ENCODE measurements at places on chromosomes 13 and 19.

- no peak for DNase-seq
Measured at GRCh38 chr13:102089177-102089576, 312.7 kb downstream of the FGF14 start.

DNA sequence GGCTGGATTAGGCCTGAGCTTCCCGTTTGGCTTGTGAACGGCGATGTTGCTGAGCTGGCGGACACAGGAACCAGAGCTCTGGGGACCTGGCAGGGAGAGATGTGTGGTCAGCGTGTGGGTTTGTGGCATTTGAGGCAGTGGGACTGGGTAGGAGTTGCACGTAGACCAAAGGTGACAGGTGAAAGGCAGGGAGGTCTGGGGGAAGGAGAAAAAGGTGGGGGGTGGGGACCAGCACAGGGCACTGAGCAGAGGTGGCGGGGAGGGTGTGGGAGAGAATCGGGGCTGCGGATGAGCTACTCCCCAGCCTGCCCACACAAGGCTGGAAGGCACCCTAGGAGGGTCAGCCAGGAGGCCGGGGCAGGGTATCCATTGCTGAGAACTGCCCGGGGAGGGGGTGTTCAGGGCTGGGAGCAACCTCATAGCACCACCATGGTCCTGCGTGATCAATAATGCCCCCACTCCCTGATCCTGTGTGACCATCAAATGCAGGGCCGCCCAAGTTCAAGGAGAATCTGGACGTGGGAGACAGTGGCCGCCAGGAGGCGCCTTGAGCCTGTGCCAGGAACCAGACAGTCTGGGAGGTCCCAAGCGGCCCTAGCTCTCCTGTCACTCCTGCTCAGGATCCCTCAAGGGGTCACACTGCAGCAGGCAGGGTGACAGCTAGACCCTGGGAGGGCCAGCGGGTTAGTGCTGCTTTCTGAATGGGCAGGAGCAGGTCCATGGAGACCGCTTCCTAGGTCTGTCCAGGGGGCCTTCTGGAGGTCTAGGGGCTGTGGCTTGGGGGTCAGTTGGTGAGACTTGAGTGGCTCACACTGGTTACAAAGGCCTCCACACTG lies 12.8 kb upstream of the SELENOW start:
- peak; percentile 49 for DNase-seq

GRCh38 chr19:36256064-36256463 lies 41.2 kb downstream of the ZNF146 start:
- DNase-seq: no peak

DNA sequence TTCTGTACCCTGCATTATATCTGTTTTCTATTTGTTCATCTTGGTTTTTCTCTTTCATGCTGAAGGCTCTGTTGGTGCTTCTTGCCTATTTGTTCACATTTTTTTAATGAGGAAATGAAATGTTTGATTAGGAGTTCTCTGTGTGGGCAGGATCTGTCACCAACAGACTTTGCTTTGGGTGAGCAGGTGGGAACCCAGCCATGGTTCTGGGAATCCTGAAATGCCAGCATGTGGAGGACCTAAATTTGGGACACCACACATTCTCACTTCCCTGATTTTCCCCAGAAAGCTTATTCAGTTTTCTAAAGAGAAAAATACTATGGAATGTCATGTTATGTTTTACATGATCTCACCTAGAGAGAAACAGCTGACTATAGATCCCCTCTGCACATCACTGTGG lies 34.0 kb downstream of the TPT1 start:
- DNase-seq: no peak

DNA sequence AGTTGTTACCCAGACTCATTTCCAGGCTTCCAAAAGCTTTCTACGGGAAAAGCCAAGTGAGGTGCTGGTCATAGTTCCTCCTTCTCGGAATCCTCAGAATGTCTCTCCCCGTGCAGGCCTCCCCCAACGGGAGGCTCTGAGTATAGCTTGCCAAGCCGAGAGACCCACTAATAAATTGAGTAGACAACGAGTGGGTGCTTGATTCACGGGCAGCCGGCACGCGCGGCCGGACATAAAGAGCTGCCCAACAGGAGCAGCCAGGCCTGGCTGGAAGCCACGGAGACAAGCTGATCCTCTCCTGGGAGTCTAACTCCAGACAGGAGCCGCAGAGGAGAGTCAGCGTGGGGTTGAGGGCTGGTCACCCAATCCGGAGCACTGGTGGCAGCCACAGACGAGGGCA lies 43.4 kb upstream of the MEDAG start:
- DNase-seq: no peak

DNA sequence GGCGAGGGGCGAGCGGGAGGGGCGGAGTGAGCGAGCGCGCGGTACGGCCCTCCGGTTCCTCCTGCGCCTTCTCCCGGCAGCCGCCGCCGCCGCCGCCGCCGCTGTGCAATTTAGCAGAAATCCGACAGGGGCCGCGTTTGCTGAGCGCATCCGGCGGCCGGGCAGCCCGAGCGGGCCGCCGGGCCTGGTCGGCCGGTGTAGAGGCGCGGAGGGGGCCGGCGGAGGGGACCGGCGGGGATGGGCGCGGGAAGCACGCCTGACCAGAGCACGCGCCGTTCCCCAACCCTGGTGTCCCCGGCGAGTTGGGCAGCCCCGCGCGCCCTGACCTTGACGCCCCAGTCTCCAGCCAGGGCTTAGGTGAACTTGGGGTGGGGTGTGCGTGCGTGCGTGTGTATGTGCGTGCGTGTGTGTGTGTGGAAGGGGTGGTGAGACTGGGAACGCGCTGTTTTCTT lies 144.5 kb upstream of the ZNF536 start:
- DNase-seq: peak; percentile 50

DNA sequence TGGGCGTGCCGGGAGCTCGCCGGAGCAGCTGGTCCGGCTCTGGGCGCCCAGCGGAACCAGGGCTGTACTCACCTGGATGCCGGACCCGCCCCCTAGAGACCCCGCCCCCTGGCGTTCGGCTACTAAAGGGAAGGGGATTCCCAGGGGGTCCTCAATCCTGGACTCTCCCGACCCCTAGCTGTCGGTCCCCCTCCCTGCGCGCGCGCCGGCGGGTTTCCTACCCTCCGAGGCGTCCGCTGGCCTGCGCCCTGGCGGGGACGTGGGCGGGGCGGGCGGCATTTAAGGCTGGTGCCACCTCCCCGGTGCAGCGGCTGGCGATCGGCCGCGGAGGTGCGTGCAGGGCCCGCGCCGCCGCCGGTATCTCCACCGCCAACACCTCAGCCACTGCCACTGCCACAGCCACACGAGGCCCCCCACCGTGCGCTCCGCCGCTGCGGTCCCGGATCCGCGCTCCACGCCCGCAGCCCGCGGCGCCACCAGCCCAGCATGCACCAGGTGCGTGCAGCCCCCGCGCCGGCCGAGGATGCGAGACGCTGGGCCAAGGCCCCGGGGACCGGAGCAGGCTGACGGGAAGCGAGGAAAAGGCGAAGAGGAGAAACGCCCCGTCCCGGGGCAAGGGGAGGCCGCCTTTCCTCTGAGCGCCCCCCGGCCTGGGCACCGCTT lies at the start of gene ATP12A:
Gene ATP12A, plus strand, starts transcription at position 151 of the 663 bp plus-strand sequence. Its CDS starts 336 bp downstream, at position 487.
- DNase-seq: peak; percentile 50

DNA sequence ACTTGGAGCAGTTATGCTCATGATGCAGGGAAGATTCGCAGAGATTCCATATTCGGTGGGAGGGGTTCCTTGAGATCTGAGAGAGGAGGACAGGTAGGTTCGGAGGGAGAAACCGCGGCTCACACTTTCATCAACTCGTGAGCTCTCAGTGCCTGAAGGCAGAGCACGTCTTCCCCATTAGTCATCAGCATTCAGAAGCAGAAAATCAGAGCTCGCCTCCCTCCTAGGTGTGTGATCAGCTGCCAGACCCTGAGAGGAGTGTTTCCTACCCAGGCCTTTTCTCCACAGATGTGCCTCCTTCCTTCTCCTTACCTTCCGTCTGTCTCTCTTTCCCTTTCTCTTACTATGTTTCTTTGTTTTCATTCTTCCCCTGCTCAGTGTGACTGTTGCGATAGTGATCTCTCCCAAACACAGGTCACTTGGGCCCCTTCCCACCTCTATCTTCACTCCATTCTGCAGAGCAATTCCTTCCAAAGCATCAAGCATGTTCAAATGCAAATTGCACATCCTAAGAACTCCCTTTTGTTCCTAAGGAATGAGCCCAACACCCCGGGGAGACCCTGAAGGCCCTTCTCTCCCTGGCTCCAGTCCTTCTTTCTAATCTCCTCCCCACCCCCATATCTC lies 389.5 kb downstream of the UQCRFS1 start:
- no peak for DNase-seq

DNA sequence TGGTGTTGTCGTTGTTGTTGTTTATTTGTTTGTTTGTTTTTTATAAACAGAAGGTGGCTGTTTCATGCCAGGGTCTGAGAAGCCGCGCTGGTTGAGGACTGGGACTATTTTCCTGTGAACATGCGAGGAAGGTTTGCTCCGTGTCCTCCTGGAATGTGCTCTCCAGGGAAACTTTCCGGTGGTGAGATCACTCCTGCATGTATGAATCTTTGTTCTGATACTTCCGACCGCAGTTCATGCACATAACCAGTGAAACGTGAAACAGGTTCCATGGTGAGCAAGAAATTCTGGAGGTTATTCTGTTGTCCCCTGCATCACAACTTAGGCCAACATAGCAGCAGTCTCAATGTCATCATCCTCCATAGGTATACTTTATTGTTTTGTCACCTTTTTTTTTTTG lies 187.6 kb upstream of the ARGLU1 start:
- no peak for DNase-seq

DNA sequence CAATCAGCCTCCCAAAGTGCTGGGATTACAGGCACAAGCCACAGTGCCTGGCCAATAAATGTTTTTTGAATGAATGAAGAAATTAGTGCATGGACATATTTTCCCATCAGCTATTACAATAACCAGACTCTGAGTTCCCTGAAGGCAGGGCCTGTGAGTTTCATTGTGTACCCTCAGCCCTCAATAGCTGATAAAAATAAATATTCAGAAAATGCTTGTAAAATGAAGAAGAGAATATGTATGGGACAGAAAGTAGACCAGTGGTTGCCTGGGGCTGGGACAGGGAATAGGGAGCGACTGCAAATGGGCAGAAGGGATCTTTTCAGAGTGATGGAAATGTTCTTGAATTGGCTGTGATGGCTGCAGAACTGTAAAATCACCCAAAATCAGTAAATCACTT lies 28.8 kb downstream of the NUMBL start:
- no peak for DNase-seq

DNA sequence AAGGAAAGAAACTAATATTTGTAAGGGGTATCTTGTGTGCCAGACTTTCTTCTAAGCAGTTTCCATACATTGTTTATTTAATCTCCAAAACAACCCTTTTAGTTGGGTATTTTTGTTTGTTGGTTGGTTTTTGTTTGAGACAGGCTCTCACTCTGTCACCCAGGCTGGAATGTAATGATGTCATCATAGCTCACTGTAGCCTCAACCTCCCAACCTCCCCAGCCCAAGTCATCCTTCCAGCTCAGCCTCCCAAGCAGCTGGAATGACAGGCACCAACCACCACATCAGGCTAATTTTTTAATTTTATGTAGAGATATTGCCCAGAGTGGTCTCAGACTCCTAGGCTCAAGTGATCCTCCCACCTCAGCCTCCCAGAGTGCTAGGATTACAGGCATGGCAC lies 41.2 kb upstream of the LSM14A start:
- DNase-seq: no peak

GRCh38 chr19:31317570-31317969 lies 31.7 kb downstream of the TSHZ3 start:
- no peak for DNase-seq

DNA sequence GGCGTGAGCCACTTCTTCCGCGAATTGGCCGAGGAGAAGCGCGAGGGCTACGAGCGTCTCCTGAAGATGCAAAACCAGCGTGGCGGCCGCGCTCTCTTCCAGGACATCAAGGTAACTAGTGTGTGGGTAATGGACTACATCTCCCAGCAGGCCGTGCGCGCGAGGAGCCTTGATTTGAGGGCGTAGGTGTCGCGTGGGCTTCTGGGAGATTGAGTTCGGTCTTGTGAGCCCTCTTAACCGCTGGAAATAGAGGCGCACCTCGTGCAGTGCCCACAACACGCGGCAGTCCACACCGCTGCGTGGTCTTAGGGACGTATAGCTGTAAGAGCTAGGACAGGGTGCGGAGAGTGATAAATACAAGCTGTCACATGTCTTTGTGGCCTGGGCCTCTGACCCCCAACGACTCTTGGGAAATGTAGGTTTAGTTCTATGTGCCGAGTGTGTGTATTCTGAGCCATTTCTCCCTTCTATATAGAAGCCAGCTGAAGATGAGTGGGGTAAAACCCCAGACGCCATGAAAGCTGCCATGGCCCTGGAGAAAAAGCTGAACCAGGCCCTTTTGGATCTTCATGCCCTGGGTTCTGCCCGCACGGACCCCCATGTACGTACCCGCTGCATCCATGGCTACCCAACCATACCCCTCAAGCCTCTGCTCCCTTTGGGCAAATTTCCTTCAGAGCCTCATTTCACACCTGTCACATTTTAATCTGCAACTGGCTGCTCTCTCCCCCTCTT lies 864 bp downstream of the FTL start:
- peak; percentile 89 for DNase-seq

DNA sequence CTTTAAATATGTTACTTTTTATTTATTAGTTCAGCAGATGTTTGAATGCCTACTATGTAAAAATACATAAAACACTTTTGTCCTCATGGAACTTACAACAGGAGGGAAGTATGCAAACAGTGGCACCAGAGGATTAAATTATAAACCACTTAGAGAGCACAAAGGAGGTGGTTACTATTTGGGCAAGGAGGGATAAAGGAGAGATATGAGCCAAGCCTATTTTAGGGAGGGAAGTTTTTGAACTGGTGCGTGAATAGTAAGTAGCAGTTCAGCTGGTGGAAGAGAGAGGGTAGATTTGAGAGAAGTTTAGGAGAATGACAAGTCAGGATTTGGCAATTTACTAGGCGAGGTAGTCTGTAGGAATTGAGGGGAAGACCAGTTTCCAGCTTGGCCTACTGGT lies 8.6 kb downstream of the AKAP11 start:
- no peak for DNase-seq

- no peak for DNase-seq
Measured at GRCh38 chr13:48842316-48842715, 133.4 kb upstream of the FNDC3A start.

- DNase-seq: no peak
Measured at GRCh38 chr13:111518161-111518792, 197.8 kb downstream of the TEX29 start.
